ENCODE measurements at places on chromosomes 6 and 20. TPM values are rescaled to one million over a fixed set of nuclear protein-coding genes. Genes with fewer than 3 reads are reported as not detected.

The SPATS1 gene
- not detected for total RNA-seq

The BNIP5 gene
- total RNA-seq: not detected

The OR2H1 gene
- total RNA-seq: not detected

The LAMA4 gene
- total RNA-seq: 124 TPM

The CYP24A1 gene
- total RNA-seq: 2.1 TPM

The SLCO4A1 gene
- total RNA-seq: not detected

The DSN1 gene
- total RNA-seq: 17.8 TPM

The DACT2 gene
- not detected for total RNA-seq

The C6orf58 gene
- not detected for total RNA-seq

The SLC32A1 gene
- total RNA-seq: not detected

The BANF2 gene
- total RNA-seq: not detected

The PI16 gene
- total RNA-seq: under 0.01 TPM

The ZFAND3 gene
- total RNA-seq: 28.1 TPM

The C20orf141 gene
- not detected for total RNA-seq

The ABHD16B gene
- total RNA-seq: not detected

The ITPR3 gene
- 6.9 TPM for total RNA-seq

The DXO gene
- 24.6 TPM for total RNA-seq

The NFKBIE gene
- 25.2 TPM for total RNA-seq

The OXT gene
- total RNA-seq: not detected

The WFDC10B gene
- total RNA-seq: not detected

The BFSP1 gene
- 6.4 TPM for total RNA-seq

The TMEM74B gene
- total RNA-seq: 0.26 TPM

The LTB gene
- not detected for total RNA-seq

The TNFRSF21 gene
- total RNA-seq: 20.0 TPM

The SMOC2 gene
- not detected for total RNA-seq

The RAMACL gene
- 0.26 TPM for total RNA-seq

The CLDN20 gene
- total RNA-seq: not detected

The RSPH4A gene
- 0.40 TPM for total RNA-seq

The C6orf141 gene
- 3.2 TPM for total RNA-seq

The PBX2 gene
- 40.1 TPM for total RNA-seq

The EFCAB8 gene
- under 0.01 TPM for total RNA-seq

The NKAIN4 gene
- 3.7 TPM for total RNA-seq

The THBD gene
- total RNA-seq: 6.5 TPM

The RAD21L1 gene
- 0.52 TPM for total RNA-seq

The SLA2 gene
- total RNA-seq: not detected

The MYLK2 gene
- 0.72 TPM for total RNA-seq

The LY6G6F gene
- not detected for total RNA-seq

The RSPO3 gene
- total RNA-seq: 0.26 TPM

The KIF25 gene
- total RNA-seq: 0.56 TPM

The CAGE1 gene
- under 0.01 TPM for total RNA-seq

All from epithelial cell of alveolus of lung (primary cell).